ENCODE measurements at places on chromosomes 11 and 22.

GRCh38 chr22:31526270-31526669 lies 29.9 kb downstream of the SFI1 start:
- DNase-seq = no peak

DNA sequence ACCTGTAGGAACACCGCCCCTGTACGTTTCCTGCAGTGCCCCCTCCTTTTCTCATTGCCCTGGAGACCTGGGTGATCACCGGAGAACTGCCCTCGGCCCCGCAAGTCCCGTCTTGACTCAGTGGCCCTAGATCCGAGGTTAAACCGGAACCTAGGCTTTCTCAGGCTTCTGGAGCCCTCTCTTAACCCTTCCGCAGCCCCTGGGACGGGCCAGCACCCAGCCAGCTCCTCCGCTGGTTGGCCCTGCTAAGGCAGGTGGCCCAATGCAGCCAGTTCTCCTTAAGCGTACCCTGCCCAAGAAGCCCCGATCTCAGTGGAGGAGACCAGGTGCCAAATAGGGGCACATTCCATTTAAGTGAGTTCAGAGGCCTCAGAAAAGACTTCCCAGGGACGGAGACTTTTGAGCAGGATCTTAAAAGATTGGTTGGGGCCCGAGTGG lies 776 bp downstream of the NLRX1 start:
- DNase-seq = peak; percentile 63

DNA sequence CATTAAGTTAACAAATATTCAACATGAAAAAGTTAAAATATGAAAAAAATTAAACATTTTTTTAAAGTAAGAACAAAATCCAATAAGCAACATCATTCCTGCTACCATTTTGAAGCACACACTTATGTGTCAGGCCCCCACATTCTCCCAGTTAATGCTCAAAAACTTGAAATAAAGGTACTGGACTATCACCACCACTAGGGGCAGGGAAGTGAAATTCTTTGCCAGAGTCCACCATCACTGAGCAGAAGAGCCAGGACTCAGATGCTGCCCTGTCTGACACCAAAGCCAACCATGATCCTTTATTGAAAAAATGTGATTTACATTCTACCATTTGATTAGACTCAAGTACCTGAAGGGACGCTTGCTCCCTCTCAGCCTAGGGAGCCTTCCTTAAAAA lies 39.1 kb downstream of the PITPNB start:
- DNase-seq = no peak

GRCh38 chr11:17831883-17832282 lies 97.3 kb downstream of the KCNC1 start:
- DNase-seq = no peak

DNA sequence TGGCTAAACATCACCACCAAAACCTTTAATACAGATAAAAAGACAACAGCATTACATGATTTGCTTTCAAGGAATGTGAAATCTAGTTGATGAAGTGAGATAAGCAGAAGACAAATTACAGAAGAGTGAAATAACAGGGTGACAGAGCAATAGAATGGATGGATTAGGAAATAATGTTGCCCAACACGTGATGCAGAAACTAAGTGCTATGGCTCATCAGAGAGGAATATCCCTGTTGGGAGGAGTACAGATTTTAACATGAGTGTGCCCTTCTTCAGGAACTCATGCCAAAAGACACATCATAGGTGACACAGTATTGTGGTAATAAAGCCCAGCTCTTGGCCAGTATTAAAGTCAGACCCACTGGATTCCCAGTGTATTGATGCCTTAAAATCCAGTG lies 176.6 kb upstream of the RAG2 start:
- DNase-seq = no peak

GRCh38 chr11:78365381-78365792 lies 52.2 kb downstream of the GAB2 start:
- peak; percentile 67 for DNase-seq

DNA sequence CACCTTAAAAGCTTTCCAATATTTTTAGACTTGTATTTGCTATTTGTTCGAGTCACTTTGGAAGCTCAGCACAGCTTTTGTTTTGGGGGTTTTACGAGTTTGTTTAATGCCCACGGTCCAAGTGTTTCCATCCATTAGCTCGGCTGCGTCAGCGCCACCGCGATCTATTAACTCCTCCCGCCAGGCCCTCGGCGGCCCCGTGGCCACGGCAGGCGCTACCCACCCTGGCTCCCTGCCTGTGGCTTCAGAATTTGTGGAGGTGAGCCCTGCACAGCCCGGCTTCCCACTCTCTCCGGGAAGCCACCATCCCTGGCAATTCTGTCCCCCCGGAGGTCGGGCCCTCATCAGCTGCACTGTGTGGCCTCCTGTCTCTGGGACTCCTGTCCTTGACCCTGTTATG lies 648.5 kb downstream of the BRD1 start:
- DNase-seq = no peak

DNA sequence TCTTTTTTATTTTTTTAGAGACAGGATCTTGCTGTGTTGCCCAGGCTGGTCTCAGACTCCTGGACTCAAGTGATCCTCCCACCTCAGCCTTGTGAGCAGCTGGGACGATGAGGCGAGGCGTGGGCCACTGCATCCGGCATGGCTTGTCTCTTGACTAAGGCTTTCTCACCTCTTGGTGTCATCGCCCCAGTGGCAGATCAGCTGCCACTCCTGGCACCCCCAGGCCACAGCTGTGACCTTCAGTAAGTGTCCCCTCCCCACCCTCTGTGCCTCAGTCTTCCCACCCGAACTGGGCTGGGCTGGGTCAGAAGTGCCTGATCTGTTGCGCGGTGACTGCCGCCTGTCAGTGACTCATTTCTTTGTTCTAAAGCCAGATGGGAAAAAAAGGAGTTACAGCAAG lies 3.6 kb downstream of the SYNGR1 start:
- no peak for DNase-seq

GRCh38 chr22:41913040-41913719 lies 1.7 kb downstream of the SHISA8 start:
- DNase-seq = no peak

DNA sequence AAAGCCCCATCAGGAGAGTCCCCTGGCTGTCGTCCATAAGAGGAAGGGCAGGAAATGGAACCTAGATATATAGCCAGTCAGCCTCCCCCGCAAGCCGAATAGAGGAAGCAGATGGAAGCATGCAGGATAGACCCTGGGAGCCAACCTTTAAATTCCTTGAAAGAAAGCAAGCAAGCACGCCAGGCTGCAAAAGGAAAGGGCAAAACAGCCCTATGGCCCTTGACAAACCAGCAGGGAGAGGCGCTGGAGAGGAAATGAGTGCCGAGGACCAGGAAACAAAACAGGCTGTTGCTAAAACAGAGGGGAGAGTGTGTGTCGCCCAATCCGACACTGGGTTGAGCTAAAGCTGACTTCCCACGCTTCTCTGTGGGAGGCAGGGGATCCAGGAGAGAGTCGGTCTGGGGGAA lies 203.5 kb upstream of the MTNR1B start:
- peak; percentile 54 for DNase-seq

DNA sequence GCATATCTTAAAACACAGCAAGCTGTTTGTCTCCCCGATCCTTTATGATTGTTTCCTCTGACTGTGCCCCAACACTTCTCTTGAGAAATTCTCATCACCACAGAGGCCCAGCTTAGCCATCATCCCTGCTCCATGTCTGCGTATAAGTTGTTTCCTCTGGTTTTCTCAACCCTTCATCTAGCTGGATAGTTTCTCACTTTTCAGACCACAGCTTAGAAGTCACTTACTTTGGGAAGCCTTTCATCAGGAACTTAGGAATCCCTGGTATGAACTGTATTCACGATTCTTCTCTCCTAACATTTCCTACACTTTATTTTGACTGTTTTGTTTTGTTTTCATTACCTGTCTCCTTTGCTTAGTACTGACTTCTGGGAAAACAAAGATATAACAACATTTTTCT lies 295.2 kb downstream of the GUCY1A2 start:
- no peak for DNase-seq

DNA sequence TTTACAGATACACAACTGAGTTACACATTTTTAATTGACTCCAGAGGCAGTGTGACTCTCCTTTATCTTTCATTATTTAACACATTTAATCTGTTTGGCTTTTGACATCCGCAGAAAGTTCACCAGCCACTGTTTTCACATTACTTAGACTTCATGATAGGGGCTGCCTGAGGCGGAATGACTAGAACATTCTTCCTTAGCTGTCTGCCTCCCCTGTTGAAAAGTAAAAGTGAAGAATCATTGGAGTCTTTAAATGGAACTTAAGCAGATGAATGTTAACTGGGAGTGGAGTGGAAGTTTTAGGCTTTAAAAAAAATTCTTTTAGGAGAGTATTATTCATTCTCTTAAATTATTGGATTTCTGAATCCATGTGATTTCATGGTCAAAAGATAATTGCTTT lies 229.2 kb upstream of the MTNR1B start:
- DNase-seq = no peak

DNA sequence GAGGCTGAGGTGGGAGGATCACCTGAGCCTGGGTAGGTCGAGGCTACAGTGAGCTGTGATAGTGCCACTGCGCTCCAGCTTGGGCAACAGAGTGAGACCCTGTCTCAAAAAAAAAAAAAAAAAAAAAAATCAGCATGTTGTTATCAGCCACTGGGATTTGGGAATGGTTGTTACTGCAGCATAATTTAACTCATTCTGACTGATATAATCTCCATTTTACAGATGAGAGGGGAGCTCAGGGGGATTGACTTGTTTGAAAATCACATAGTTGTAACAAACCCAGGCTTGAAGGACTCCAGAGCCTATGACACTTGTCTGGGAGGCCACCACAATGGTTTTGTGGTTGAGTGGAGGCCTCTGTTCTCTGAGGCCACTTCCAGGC lies 3.0 kb upstream of the SEPTIN3 start:
- no peak for DNase-seq

GRCh38 chr11:12853652-12854296 lies 155.3 kb upstream of the RASSF10 start:
- no peak for DNase-seq

DNA sequence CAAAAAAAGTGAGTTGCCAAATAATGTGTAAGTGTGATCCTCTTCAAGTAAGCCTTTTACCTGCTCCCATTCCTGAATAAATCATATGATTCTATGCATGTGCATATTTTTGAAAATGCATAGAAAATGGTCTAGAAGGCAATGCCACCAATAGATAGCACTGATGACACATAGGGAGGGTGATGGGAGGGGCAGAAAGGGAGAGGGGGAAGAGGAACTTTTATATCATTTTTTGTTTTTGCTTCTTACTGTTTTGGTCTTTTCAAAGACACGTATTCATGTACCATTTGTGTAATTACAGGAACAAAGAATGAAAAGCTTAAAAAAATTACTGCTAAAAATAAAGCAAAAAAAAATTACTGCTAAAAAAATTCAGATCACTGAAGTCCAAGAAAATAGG lies 60.8 kb downstream of the C11orf58 start:
- DNase-seq = no peak

- peak; percentile 90 for DNase-seq
Measured at GRCh38 chr22:23716811-23717801, 26.3 kb downstream of the RGL4 start.

- DNase-seq = no peak
Measured at GRCh38 chr11:116879800-116880625, 42.6 kb upstream of the APOA1 start.

GRCh38 chr11:16321148-16321547 lies 35.2 kb downstream of the SOX6 start:
- no peak for DNase-seq

GRCh38 chr11:41254966-41255365 lies 204.5 kb downstream of the LRRC4C start:
- no peak for DNase-seq

- DNase-seq = peak; percentile 65
Measured at GRCh38 chr11:65571940-65572339, 398 bp upstream of the FAM89B start.

DNA sequence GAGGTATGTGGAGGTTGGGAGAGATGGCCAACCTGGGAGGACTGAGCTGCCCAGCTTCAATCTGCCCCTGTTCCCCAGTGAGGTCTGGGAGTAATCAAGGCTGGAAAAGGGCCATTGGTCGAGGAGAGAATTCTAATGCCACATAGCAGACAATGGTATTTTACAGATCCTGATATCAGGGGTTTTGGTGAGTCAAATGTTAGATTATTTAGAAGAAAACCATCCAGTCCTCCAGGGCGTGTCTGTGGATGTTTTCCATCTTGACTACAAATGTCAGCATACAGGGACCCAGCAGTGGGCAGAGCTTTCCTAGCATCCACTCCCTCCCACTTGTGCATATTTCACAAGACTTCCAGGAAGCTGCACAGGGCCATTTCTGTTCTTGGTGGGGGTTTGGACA lies 107.9 kb downstream of the SCN3B start:
- DNase-seq = no peak

- DNase-seq = no peak
Measured at GRCh38 chr11:118010738-118011461, 24.7 kb downstream of the IL10RA start.

- DNase-seq = no peak
Measured at GRCh38 chr11:113103932-113104690, 142.9 kb downstream of the NCAM1 start.

GRCh38 chr11:15699978-15700377 lies 585.3 kb downstream of the INSC start:
- no peak for DNase-seq

DNA sequence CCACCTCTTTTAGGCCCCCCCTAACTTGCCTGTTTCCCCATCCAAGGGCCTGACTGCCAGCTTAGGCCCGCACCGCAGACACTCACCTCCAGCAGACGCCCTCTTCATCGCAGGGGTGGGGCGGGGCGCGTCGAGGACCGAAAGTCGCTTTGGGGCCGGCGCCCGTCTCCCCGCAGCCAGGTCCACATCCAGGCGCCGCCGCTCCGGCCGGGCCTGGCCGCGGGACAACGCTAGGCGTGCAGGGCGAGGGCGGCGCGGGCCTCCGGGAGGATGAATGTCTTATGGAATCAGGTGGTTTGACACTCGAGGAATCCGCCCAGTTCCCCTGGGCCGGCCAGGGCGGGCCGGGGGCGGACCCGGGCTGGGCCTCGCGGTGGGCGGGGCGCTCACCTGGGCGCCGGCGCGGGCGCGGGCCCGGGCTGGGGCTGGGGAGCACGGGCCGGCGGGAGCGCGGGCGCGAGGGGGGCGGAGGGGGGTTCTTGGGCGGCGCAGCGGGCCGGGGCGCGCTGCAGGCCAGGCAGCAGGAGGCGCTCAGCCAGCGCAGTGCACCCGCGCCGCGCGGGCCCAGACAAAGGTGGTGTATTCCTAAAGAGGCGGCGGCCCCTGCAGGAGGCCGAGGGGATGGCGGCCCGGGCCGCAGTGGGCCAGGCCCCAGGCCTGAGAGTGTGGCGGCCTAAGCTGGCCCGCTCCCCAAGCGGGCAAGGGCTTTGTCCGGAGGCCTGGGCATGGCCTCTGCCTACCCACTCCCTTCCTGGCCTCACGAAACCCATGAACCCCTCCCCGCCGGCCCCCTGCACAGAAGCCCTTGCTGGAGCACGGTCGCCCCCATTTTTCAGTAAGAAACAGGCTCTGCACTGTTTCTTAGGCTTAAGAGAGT lies 177.6 kb downstream of the IGLL1 start:
- DNase-seq = peak; percentile 79
